Fibroblast of skin of left biceps (primary cell): ENCODE measurements at places on chromosomes 1 and 21.

GRCh38 chr1:3945222-3945621, 45.1 kb upstream of the C1orf174 start:
- no peak for DNase-seq

GRCh38 chr1:161229896-161230295, 4.0 kb downstream of the TOMM40L start:
- DNase-seq: no peak

GRCh38 chr1:82565146-82565545, 764.4 kb downstream of the ADGRL2 start:
- peak; percentile 56 for DNase-seq

DNA sequence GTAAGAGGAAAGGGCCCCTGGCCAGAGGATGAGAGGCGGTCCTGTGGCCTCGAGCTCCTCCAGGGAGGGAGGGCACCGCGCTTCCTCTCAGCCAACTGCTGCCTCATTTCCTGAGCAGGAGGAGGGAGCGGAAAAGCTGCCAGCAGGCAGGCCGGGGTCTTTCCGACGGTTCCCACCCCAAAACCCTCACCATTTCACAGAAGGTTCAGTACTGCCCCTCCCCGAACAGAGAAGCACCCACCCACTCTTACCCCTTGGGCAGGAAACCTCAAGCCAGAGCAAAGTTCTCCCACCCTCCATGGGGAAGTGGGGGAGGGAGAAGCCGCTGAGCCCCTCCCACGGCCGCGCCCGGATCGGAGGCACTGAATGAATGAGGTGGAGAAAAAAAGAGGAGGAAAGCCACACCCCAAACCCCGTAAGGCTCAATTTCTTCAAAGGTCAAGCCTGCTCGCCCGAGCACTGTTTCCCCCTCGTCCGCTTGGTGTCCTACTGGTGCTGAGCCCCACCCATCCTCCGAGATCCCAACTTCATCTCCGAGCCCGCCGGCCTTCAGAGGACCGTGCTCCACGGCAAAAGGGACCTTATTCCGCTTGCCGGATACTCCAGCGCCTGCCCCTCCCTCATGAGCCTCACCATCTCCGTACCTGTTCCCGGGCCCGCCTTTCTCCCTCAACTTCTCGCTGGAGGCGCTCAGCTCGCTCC, 9.4 kb downstream of the TPM3 start:
- no peak for DNase-seq

DNA sequence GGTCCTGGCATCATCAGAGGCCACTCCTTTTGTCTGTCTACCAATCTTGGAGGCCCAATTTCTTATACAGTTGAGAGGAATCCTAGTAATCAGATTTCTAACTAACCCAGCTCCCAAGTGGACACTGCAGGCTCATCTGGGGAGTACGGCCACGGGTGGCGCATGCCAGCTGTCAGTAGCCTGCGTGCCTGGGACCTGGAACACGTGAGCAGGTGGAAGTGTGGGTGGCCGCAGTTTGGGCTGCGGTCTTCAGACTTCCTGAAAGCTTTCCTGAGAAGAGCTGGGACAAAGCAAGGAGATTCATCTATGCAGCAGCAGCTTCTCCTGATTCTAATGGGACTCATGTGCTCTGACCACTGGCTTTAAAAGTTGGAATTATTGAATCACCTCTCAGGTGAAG, 12.4 kb downstream of the ADORA3 start:
- no peak for DNase-seq

DNA sequence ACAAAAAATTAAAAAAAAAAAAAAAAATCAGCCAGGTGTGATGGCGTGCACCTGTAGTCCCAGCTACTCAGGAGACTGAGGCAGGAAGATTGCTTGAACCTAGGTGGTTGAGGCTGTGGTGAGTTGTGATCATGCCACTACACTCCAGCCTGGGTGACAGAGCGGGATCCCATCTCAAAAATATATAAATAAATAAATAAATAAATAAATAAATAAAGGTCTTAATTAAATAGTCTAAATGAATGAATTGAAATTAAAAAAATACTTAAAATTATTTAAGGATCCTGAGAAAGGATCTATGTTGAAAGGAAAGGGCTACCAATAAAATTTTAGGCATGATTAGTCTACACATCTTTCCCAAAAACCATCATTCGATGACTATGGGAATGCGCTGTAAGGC, 67.4 kb upstream of the HP1BP3 start:
- DNase-seq: no peak

GRCh38 chr1:5514527-5515183, 477.6 kb downstream of the NPHP4 start:
- DNase-seq: no peak

DNA sequence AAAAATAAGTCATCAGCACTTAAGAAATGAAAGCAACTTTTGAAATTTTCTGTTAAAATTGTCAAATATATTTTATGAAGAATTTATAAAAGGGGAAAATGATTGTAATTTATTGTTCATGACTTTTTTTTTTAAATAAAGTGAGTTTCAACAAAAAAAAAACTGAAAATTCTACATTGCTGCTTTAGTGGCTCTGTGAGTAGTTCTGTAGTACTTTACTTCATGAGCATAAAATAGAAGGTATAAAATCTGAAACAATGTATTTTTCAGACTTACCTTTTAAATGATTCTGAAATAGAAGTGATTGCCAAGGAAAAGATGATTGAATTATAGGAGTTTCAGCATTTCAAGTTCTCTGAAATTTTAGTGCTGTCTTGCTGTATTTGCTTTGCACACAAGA, 13.8 kb downstream of the PDIK1L start:
- no peak for DNase-seq

GRCh38 chr1:232441036-232441411, 188.9 kb downstream of the SIPA1L2 start:
- DNase-seq: no peak

DNA sequence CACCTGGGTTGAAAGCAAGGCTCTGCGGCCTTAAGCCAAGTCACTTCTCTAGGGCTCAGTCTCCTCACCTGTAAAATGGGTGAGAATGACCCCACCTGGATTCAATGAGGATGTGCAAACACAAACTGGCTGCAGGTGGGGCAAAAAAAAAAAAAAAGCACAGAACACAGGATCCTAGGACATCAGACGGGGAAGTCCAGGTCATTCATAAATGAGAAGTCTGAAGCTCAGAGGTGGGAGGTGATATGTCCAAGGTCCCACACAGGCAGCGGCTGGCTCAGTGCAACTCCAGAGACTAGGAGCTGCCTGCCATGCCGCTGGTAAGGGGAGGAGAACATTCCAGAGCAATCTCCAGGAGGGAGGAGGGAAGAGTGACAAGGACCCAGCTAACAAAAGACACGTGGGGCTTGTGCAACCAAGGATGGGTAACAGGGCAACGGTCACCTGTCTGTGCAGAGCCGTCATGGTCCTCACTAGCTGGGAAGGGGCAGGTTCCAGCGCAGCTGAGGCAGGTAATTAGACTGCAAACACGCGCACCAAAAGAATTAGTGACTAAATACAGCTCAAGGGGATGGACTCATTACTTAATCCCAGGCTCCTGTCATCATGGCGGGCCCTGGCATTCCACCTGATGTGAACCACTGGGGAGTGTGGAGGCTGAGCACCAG, 19.5 kb downstream of the IFFO2 start:
- DNase-seq: no peak

DNA sequence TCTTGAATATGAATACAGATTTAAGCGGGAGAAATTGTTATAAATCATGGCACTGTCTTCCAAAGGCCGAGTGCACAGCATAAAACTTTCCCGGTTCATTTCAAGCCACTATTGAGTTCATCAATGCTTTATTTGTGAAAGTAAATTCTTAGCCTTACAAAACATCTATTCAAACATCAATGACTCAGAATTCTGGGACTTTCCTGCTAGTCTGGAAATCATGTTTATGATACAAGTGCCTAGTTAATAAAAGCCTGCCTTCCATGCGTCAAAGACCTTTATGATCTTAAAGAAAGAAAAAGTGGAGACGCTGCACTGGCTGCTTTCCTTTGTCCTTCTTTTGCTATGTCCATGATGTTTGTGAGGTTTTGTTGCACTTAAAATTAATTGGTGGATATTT, 137.7 kb downstream of the SETD4 start:
- DNase-seq: no peak

DNA sequence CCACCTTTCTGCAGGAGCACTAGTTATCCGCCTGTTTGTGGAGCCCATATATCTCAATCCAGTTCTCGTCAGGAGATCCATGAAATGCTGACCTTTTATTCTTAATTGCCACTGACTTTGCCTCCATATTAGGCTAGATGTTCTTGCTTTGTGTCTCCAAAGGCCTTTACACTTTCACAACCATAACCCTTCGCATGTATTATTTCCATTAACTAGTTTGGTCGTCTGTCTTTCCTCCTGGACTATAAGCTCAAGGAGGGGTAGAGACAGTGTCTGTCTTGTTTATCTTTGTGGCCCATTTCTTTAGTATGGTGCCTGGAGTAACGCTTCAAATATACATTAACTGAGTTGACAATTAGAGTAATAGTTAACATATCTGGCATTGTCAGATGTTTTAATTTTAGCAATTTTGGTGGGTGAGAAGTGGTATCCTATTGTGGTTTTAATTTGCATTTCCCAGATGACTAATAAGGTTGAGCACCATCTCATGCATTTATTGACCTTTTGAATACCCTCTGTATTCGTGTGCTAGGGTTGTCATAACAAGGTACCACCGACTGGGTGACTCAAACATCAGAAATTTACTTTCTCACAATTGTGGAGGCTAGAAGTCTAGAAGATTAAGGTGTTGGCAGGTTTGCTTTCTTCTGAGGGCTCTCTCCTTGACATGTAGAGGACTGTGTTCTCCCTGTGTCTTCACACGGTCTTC, 21.7 kb upstream of the IL12RB2 start:
- no peak for DNase-seq

DNA sequence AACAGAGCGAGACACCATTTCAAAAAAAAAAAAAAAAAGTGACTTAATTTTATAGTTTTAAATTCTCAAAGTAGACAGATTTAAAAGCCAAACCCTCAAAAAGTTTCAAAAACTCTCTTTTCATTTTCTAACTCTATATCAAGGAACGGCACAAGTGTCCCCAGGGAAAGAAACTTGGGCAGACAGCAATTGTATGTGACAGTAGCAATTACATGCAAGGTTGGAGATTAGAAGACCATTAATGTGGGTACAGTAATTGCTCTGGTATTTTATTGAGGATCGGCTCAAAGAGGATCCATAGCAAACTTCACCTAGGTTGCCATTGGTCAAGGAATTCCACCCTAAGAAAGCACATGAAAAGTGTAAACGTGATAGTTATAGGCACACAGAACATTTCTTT, 46.2 kb downstream of the ACBD6 start:
- DNase-seq: no peak

GRCh38 chr1:59393211-59394180, 96.6 kb downstream of the FGGY start:
- DNase-seq: peak; percentile 86

GRCh38 chr1:43611950-43612349, 38.0 kb upstream of the KDM4A start:
- DNase-seq: no peak

DNA sequence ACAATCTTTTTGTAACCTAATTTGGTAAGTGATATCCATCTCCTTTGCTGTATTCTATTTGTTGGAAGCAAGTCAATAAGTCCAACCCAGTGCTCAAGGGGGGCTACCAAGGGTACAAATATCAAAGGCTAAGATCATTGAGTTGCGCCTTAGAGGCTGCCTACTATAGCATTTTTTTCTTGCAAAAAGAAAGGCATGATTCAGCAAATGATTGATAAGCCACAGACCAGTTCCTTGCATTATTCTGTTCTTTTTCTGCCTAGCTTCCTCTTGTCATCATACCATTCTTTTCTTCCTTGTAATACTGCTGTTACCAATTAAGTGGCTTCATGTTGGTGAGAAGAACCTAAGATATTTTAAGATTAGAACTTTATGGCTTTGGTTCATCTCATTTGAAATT, 29.8 kb upstream of the BARHL2 start:
- DNase-seq: no peak
